ENCODE measurements at places on chromosomes 5 and 9.

DNA sequence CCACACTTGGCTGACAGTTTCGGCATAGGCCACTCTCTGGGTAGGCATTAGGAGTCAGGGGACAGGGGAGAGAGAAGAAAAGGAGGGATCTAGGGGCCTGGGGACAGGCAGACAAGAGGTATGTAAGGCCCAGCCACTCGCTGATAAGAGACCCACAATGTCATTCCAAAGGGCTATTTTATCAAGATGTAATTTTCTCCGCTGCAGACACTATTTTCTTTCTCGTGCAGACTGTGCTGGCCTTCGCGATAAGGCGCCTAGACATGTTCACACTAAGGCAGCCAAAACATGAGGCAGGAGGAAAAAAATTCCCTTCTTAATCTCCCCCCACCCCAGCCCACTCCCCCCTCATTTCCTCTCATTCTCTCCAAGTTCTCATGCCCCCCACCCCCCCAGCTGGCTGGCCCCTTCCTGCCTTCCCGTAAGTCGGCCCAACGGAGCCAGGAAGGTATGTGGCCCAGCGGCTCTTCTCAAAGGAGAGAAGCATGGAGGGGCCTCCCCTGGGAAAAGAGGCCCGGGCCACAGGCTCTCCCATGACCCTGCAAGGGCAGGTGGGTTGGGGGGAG, 44.9 kb upstream of the SYNPO start:
- no peak for DNase-seq

GRCh38 chr9:116907989-116908388, 220.9 kb downstream of the TRIM32 start:
- no peak for DNase-seq

DNA sequence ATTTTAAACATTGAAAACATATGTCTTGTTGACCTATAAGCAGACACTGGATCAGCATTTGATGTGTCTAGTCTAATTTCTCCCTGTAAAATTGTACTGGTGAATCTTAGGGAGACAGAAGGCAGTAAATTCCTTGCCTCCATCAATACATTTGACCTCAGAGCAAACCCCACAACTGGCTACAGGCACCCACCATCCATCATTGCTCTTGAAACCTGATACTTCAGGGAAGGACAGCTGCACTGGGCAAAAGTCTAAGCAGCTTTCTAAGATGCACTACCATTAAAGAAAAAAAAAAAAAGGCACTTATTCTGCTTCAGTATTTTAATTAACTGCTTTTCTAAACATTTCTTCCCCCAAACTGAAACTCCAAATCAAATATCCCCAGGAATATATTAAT, 1051.3 kb upstream of the DMAC1 start:
- DNase-seq, result no peak

DNA sequence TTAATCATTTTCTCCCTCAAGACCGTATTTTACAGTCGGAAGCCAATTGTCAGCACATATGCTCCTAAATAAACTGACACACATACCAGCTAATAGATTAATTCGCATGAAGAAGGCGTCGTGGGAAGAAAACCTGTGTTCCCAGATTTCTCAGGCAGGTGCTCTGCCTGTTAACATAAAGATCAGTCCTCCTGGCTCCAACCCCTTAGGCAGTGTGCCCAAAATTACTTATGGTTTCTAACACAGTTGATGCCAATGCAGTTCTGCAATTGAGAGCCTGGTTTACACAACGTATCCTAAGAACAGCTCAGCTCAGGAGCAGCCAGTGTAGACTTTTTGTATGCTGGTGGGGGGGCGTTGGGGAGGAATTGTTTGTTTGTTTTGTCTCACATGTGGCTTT, 208.3 kb downstream of the ENC1 start:
- DNase-seq, result no peak

DNA sequence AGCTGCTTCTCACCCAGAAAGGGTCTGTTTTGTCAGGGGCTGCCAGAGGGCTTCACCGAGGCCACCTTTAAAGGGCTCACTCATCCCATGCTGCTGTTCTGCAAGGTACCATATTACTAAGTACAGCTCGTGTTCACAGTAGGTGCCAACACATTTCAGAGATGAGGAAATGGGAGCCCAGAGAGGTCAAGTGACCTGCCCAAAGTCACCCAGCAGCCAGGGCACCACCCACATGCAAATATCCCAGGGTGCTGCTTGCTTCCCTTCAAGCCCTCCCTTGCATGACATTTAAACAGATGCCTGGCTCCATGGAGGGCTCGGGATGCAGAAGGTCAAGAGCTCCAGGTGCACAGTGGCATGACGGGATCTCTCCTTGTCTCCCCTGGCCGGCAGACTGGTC, 123.5 kb upstream of the SARDH start:
- no peak for DNase-seq

DNA sequence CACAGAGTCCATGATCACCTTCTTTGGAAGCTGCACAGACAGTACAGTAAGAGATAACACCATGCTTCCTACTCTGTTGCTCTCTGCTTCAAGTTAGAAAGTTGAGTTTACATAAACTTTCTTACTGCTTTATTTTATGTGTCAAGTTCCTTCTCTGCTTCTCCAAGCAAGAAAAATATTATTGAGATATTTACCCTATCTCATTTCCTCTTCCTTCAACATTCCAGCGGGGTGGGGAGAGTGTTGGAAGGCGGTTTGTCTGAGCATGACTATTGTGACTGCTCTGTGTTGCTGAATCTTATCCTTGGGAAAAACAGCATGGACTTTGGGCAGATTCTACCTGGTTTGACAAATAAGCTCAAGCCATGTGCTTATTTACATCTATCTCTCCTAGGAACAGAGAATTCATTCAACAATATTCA, 66.9 kb upstream of the EPB41L4A start:
- DNase-seq, result no peak

DNA sequence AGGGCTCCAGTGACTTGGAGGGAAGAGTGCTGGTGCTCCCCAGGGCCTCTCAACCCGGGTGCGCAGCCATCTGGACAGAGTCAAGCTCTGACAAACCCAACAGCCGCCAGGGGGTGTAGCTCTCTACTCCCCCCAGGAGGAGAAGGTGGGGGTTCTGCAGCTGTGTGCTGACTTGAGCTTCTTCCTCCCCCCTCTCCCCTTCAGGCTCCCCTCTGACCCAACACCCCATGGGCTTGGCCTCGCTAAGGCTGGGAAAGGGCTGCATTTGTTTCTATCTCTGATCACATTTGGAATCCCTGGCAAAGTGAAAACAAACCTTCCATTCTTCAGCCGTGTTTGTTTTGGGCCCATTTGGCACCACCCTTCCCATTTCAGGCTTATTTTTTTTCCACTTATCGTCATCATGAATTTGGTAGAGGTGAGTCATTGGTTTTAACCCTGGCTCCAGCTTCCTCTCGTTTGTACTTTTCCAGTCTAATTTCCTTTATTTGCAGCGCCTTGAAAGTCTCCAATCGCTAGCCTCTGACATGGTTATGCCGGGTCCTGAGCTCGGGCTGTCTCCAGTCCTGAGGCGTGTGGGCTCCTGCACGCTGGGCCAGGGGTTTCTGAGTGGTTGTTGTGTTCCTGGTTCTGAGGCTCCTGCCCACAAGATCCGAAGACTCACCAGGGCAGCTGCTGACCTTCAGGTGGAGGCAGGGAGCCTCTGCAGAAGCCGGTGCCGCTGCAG, 36.1 kb downstream of the DAP start:
- no peak for DNase-seq

- DNase-seq, result no peak
Measured at GRCh38 chr5:43256261-43256966, 56.8 kb downstream of the HMGCS1 start.

GRCh38 chr5:56270568-56271392, 37.6 kb upstream of the ANKRD55 start:
- peak; percentile 76 for DNase-seq

DNA sequence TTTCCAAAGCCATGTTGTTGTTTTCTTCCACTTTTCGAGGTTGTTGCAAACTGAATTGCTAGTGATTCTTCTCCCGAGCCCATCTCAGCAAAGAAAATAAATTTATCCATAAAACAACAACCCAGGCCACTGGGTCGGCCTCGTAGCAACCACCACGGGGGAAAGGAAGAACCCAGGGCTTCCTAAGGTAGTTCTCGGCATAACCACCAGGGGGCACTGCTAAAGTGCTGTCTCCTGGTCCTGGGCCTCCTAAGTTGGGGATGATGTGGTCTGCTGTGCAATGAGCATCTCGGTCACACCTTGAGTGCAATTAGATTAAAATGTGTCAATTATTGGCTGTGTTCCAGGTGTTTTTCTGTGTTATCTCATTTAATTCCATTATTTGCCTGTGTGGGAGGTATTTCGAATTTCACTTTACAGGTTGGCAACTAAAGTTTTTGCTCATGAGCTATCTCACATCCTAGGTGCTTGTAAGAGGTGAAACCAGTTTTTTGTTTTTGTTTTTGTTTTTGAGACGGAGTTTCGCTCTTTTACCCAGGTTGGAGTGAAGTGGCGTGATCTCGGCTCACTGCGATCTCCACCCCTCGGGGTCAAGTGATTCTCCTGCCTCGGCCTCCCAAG, 102.8 kb upstream of the DAP start:
- peak; percentile 76 for DNase-seq

DNA sequence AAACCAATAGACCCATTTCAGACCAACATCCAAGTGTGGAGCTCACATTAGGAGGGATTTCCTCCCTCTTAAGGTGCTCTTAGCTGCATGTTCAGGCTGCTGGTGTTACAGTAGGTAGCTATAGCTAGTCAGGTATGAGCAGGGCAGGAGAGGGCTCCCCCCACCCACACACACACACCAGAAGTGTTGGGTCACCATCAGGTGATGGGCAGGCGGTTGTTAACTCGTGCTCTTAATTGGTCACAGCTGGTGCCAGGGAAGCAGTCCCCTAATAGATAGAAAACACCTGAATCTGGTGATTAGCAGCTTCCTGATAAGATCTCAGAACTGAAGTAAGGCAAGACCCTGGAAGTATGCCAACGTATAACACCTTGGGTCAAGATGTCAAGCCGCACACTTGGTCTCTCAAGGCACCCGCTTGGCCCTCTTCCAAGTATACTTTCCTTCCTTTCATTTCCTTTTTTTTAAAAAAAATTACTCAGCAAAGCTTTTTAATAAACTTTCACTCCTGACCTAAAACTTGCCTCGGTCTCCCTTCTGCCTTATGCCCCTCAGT, 532.4 kb downstream of the DNAH5 start:
- no peak for DNase-seq

- no peak for DNase-seq
Measured at GRCh38 chr9:125398243-125398642, 136.6 kb downstream of the GAPVD1 start.

DNA sequence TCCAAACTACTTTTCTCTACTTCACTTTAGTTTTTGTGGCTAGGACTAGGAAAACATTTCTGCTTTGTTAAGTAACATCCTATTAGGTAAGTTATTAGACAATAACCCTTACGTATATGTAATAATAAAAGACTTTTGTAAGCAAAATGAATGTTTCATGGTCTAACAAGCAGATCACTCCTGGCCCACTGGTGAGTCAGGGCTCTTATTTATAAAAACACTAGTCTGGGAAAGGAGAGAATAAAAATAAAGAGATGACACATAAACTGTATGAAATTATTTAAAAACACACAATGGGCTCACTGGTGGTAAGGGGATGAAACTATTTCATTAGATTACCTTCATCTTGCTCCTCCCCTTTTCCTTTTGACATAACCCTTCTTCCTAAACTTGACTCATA, 2212.2 kb upstream of the ACO1 start:
- no peak for DNase-seq

GRCh38 chr5:65817931-65818330, 95.9 kb downstream of the NLN start:
- DNase-seq, result no peak

GRCh38 chr5:155711882-155712281, 615.1 kb upstream of the SGCD start:
- no peak for DNase-seq

DNA sequence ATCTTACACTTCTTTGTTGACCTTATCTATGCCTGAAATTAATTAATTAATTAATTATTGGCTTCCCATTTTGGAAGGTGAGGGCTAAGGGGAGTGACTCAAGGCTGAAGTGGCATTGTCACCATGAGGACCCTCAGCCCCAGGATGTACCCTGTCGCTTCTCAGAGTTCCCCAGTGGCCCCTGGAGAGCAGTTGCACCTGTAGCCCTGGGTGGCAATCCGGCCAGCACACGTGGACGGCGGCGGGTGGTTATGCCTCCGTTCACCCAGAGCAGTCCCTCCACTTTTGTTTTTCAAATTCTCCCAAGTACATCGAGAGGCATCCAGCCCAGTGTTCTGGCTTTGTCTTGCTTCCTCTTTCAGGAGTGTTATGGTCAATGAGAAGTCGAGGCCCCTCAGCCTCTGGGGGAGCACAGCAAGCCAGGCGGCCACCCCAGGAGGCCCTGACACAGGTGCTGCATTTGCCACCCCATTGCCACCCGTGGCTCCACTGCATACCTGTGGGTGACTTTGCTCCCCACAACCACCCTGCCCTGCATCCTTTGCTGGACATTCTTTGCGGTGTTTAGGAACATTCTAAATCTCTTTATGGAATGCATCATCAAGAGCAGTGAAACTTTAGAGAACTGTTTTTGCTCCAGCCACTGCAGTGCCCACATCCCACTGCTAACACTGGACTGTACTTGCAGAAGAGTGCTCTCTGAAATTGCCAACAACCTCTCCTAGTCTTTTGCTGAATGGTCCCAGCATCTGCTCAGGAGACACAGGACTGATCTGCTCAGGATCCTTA, 11.5 kb upstream of the IRX2 start:
- no peak for DNase-seq

- no peak for DNase-seq
Measured at GRCh38 chr5:56099346-56099745, 104.6 kb upstream of the IL6ST start.

GRCh38 chr5:134145041-134145757, 30.7 kb downstream of the TCF7 start:
- no peak for DNase-seq

DNA sequence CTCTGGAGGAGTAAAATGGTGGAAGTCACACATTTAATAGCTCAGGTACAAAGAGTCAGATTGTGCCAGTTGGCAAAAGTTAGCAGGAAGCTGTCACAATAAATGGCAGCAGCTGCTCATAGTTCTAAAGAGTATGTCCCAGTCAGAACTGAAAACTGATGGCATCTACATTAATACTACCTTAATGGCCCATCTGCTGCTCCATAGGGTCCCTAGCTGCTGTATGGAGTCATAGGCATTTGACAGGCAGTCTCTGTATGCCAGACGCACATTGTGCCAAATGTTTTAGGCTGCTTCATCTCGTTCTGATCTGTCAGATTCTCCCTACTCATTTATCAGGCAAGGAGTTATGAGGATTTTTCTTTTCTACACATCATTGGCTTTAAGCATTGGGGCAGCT, 515.8 kb upstream of the ARRDC3 start:
- DNase-seq, result no peak

- no peak for DNase-seq
Measured at GRCh38 chr5:147075187-147075586, 159.6 kb upstream of the STK32A start.
